Fibroblast of pulmonary artery (primary cell): ENCODE measurements at places on chromosomes 11 and 22.

DNA sequence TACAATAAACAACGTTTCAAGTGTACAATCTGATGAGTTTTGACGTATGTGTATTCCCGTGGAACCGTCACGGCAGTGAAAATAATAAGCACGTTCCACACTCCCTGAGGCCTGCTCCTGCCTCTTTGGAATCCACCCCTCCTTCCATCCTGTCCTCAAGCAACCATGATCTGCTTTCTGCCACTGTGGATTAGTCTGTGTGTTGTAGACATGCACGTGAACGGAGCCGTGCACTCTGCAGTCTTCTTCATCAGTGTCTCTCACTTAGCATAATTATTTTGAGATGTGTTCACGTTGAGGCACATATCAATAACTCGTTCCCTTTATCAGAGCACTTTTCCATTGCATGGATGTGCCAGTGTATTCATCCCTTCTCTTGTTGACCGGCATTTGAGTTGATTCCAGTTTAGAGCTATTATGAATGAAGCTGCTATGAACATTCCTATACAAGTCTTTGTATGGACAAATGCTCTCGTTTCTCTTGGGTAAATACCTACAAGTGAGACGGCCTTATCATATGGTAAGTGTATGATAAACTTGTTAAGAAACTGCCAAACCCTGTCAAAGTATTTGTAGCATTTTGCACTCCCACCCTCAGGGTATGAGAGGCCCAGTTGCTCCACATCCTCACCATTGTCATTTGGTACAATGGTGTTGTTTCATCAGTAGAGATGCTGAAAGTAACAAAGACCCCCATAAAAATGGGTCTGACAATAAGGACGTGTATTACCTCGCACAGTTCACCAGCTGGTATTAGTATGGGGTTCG lies 102.8 kb upstream of the CRYBB3 start:
- DNase-seq = no peak

- DNase-seq = no peak
Observed at GRCh38 chr11:47998733-47999359, 18.5 kb downstream of the PTPRJ start.

DNA sequence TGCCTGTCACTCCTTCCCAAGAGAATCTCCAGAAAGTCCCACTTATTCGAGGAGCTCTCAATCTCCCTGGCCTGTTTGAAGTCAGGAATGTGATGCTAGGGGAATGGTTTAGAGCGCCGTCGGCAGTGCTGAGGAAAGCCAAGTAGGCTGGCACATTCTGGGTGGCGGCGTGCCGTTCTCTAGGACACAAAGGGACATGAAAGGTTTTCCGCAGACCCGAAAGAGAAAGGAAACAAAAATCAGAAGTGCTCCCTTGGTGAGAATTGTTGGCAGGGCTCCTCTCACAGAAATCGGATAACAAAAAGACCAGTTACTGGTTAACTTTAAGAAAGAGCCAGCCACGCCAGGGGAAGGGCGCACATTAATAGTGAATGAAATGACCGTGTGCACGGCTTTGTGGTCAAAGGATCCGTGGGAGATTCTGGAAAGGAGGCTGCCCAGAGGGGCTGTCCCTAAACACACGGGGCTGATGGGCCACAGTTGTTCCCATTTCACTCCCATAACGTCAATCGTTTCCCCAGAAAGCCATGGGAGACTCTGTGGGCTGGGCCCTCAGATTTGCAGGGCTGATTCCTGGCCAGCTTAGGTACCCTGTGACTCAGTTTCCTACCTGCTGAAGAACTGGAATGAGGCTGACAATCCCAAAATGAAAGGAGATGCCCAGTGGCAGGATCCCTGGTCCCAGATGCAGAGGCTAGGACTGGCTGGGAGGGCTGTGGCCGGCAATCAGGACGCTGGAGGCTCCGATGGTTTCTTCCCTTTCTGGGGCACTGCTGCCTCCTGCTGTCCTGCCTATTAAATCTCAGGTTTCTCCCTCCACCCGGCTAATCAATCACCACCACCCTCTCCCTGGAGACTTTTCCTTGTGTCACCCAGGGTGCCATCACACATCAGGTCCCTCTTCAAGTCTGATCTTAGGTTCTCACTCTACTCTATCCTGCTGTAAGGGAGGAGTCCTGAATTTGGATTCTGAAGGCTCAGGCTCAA lies 82.3 kb downstream of the RCN1 start:
- peak; percentile 79 for DNase-seq

DNA sequence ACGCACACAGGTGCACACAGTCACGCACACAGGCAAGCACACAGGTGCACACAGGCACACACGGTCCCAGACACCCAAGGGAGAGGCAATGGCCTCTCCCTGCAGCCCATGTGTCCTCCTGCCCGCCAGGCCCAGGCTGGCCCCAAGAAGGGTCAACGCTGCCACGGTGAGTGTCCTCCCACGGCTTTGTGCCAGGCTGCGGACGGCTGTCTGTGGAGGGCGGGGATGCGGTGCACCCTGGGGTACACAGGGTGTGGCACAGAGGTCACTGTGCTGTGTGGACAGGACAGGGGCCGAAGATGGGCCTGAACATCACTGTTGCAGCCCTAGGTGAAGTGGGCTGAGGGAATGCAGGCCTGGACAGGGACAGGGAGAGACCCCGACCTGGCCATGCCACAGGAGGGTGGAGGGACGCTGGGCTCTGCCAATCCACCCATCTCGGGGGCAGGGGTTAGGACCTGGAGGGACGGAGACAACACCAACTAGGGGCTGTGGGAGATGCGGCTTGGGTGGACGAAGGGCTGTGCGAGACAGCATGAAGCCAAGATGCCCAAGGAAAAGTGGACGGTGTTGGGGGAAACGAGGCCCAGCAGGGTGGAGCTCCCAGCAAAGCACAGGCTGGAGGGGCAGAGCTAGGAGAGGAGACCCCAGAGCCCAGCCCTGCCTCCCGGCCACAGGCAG lies 523.8 kb downstream of the BRD1 start:
- DNase-seq = no peak

DNA sequence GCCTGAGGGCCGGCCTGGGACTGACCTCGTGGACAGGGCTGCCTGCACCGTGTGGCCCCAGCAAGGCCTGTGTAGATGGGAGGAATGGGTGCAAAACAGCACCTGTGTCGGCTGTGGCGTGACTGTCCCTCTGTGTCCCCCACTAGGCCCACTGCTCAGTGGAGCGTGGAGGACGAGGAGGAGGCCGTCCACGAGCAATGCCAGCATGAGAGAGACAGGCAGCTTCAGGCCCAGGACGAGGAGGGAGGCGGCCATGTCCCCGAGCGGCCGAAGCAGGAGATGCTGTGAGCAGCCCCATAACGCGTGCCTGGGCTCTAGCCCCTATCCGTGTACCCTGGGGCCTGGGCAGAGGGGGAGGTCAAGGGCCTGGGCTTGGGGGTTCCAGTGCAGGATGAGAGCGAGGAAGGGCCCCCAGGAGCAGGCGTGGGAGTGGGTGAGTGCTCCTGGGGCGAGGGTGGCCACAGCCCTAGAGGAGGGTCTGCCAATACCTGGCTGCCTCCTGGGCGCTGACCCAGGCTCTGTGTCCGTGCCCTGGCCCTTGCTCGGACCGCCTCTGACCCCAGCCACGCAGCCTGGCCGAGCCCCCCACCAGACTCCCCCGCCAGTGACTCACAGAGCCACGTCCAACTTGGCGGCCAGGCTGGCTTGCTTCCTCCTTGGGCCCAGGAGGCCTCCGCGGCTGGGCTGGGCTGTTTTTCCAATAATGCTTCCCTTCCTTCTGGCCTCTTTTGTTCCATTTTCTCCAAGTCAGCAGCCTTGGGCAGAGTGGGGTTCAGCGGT lies 11.6 kb downstream of the PRR33 start:
- peak; percentile 59 for DNase-seq

- DNase-seq = no peak
Observed at GRCh38 chr11:83655976-83656375, 369.8 kb upstream of the CCDC90B start.

DNA sequence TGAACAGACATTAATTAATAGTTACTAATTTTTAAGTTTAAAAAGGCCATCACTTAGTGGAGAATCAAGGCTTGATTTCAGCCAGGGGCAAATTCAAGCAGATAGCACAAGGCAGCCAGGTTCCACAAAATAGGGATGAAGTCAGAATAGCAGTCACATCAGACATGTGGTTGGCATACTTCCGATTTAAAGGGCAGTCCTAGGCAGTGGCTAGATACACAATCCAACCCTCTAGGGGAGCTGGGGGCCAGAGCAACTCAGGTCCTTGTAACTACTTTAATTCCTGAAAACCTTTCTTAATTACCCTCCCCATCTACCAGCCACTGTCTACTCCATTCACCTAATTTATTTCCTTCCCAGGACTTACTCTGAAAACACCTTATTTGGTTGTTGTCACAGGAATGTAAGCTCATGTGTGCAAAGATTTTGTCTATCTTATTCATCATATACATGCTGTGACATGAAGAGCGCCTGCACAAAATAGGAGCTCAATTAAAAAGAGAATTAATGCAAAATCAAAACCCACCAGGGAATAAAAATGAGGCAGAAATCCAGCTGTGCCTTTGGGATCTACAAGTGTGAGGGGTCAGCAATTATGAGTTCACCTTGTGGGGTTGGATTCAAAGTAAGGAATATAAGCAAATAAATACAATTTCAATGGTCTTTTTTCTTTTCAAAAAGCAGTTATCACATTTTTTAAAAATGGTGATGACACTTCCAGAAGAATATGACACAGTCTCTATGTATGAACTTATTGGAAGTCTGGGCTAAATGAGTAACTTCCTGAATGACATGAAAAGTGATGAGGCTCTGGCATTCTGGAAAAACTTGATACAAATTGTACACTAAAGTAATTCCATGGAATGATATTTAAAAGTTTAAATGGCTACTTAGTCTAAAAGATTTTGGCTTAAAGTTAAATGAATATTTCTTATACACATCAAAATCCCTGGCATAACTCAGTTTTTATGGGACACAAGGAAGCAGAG lies 53.8 kb downstream of the COPB1 start:
- DNase-seq = peak; percentile 38

DNA sequence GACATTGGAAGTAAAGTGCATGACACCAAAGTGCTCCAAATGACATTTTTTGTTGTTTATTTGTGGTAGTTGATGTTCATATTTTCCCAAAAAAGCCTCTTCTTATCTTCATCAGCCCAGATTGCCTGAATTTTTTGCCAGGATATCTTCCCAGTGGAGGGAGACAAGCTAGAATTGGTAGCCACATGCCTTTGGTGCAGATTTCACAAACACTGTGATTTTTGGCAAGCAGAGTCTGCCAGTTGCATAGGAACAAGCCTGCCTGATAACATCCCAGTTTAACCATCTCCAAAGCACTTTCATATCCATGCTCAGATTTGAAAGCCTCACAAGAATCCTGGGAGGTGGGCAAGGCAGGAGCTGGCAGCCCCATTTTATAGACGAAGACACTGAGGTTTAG lies 102.3 kb upstream of the SYT13 start:
- peak; percentile 24 for DNase-seq

- no peak for DNase-seq
Observed at GRCh38 chr11:24754406-24754805, 257.6 kb downstream of the LUZP2 start.

GRCh38 chr22:48901324-48901723 lies 926.3 kb downstream of the BRD1 start:
- DNase-seq = no peak

- DNase-seq = no peak
Observed at GRCh38 chr22:37368058-37368457, 59.2 kb downstream of the ELFN2 start.

GRCh38 chr11:101812546-101812945 lies 102.3 kb upstream of the CEP126 start:
- no peak for DNase-seq

GRCh38 chr11:60762851-60763691 lies 6.4 kb downstream of the MS4A15 start:
- DNase-seq = no peak

- no peak for DNase-seq
Observed at GRCh38 chr11:31419138-31419537, 49.5 kb downstream of the DNAJC24 start.

DNA sequence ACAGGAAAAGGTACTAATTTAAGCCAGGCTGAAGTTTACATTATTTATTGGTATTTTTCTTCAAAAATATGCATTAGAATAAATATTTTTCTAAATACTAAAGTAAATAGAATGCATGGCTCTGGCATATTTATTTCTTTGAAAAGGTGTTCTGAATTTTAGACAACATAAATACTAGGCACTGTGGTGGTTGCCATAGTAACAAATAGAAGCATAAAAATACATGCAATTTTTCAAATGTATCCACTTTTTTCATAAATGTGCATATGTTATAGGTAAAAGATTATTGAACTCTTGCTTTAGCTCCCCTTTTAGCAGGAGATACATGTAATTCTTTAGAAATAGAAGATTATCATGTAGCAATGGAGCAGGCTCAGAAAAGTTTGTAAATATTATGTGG lies 18.4 kb downstream of the DCDC1 start:
- DNase-seq = no peak

- no peak for DNase-seq
Observed at GRCh38 chr11:45851228-45851627, 4.0 kb downstream of the CRY2 start.

GRCh38 chr11:33060271-33060670 lies 20.9 kb downstream of the TCP11L1 start:
- DNase-seq = no peak

GRCh38 chr11:57097149-57097548 lies 84.6 kb upstream of the LRRC55 start:
- no peak for DNase-seq

DNA sequence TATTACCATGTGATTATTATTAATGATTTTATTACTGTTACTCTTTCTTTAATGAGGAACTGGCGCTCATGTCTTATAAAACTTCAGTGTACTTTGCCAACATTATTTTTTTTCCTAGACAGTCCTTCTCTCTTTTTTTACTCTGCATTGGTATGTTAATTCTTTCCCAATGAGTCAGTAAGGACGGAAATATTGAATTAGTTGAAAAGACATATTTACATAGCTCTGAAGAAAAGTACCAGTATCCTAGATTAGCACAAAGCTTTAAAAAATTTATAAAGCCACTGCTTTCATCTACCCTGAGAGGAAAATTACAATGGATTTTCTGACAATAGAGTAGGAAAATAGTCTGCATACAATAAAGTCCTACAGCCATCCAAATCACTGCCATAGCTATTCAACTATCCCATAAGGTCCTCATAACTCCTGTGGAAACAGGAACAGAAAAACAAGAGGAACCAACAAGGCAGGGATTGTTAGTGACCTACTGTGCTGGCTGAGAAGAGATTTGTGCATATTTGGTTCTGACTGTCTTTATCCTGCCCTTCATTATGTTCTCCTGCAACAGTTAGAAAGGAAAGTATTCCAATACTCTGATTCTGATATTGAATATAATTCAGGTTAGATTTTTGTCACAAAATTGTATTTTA lies 314.4 kb downstream of the AASDHPPT start:
- peak; percentile 75 for DNase-seq

DNA sequence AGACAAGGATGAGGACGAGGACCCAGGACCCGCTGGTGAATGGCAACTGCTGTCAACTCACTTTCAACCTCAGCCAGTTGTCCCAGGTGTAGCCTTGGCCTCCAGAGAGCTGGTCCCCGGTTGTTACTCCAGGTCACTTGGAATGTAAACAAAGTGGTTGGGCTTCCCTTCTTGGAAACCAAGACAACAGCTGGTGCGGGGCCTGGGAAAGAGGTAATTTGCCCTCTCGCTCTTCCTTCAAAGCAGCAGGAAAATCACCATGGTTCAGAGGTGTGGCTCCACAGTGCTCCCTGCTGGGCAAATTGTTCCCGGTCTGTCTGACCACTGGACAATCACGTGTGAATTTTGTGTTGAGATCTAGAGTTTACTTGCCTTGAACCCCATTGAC lies 15.0 kb downstream of the SLC1A2 start:
- DNase-seq = peak; percentile 51

- DNase-seq = no peak
Observed at GRCh38 chr22:41908411-41909309, 6.2 kb downstream of the SHISA8 start.
